ENCODE measurements at places on chromosomes 6 and 20. TPM values are rescaled to one million over a fixed set of nuclear protein-coding genes. Genes with fewer than 3 reads are reported as not detected.

Gene SAMD10
- 2.8 TPM for total RNA-seq

Gene SNX5
- total RNA-seq, result 122 TPM

Gene UQCC2
- 9.9 TPM for total RNA-seq

Gene NOX3
- not detected for total RNA-seq

Gene KHDC1
- total RNA-seq, result 1.0 TPM

Gene MEI4
- total RNA-seq, result not detected

Gene RGS17
- total RNA-seq, result 0.66 TPM

Gene SMIM28
- not detected for total RNA-seq

Gene SLC44A4
- 35.4 TPM for total RNA-seq

Gene TP53TG5
- not detected for total RNA-seq

- no peak for DNase-seq
Observed at GRCh38 chr20:37347347-37347823, 1.4 kb downstream of the SRC start.

DNA sequence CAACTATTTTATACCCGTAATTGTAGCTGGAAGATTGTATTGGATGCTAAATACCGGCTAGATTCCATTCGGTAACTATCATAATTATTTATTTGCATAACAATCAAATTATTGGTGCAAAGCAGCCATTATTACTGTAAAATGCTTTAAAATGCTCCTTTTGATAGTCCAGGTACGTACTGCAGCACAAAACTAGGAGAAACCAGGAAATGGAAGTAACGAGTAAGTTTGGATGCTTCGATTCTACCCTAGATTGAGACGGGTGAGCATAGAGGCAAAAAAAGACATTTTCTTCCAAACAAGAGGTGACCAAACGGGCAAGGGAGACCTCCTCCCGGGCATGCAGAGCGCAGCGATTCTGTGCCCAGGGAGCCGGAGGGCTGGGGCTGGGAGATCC is 469 bp upstream of the XRN2 start:
- no peak for DNase-seq

GRCh38 chr6:2715737-2716136 is 35.0 kb downstream of the MYLK4 start:
- no peak for DNase-seq

DNA sequence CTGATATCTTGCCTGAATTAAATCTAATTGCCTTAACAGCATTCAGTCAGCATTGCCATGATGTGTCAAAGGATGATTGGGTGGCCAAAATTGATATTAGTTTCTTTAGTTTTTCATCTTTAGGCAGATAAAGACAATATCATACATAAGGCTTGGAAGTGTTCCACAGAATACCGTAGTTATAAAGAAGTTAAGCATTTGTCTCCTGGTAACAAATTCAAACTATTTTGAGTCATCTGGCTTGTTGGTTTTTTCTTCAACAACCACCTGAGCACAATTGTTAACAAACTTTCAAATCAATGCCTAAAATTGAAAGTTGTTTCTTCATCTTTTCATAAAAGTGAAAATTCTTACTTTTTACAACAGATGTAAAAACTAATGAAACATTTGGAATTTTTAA is 47.5 kb upstream of the ADGRF5 start:
- no peak for DNase-seq

- peak; percentile 48 for DNase-seq
Observed at GRCh38 chr6:14932485-14933182, 313.2 kb upstream of the JARID2 start.

GRCh38 chr6:90044182-90044832 is 150.0 kb downstream of the GJA10 start:
- DNase-seq, result no peak

DNA sequence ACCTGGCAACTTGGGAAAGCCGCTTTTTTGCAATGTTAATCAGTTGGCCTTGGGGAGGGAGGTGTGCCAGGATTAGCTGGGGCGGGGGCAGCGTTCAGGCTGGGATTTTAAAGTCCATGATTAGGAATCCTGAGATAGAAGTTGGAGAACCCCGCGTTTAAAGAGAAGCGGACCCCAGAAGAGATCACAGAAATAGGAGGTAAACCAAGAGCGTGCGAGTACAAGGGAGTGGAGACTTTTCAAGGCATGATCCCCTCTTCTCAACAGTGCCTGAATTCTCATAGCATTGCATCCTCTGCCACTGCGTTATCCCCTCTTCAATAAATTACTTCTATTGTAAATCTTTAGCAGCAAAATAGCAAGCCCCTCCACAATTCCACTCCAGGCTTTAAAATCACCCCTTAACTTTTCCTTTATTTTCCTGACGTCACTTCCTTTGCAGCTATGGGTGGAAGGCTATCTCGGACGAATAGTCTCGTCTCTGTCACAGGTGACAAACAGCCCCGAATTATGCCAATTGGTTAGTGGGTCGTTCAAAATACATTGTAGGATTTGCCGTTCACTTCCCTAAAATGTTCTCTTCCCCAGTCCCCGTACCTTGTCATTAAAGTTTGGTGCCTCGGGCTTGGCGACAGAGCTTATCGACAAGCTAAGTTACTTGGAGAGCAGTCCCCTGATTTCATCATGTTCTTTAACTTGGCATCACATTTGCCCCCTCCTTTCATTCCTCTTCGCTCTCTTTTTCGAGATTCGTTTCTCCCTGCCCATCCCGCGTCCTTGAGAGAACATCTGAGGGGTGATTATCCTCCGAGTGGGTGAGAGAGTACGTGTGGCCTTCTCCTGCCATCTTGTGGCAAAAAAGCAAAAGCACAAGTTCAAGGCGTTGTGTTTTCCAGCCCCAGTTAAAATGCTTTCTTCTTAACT is 17.1 kb downstream of the OR2B2 start:
- DNase-seq, result no peak

DNA sequence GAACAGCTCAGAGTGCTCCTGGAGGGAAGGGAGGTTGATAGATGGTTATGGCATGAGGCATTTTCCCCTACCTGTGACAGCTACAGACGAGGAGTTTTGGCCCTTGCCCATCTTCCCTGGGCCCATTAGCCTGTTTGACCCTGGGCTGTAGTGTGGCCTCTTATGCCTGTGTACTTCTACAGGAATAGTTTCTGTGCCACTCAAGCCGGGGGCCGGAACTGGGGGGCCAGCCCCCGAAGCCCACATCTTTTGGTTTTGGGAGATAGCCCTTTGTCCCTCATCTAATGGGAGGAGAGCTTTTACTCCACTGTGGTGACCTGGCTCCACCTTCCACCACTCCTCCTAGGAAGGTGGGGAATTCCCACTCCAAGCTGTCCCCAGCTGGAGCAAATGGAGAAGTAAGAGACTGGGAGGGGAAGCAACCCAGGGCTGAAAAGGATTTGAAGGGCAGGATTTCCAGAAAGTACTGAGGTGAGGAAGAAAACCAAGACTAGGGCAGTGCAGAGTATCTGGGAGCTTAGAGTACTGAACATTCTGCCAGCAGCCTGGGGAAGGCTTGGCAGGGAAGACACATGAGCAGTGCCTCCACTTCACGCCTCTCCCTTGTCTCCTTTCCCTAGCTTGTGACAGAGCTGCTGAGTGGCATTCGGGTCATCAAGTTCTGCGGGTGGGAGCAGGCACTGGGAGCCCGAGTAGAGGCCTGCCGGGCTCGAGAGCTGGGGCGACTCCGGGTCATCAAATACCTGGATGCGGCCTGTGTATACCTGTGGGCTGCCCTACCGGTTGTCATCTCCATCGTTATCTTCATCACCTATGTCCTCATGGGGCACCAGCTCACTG is 6.9 kb downstream of the ABCC10 start:
- no peak for DNase-seq

DNA sequence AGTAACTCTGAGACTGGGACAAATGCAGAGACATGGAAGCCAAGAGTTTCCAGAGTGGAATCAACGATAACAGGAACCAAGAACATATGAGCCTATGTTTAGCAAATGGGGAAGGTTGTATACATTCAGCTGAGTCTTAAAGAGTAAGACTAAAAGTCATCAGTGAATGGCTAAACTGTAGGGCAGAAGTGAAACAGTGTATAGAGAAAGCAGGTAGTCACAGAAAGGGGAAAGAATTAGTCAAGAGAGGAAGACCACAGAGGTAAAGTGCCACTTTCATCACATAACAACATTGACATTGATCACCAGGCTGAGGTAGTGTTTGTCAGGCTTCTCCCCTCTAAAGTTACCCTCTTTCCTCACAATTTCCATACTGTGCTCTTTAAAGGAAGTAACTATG is 306.5 kb upstream of the SPTLC3 start:
- no peak for DNase-seq

DNA sequence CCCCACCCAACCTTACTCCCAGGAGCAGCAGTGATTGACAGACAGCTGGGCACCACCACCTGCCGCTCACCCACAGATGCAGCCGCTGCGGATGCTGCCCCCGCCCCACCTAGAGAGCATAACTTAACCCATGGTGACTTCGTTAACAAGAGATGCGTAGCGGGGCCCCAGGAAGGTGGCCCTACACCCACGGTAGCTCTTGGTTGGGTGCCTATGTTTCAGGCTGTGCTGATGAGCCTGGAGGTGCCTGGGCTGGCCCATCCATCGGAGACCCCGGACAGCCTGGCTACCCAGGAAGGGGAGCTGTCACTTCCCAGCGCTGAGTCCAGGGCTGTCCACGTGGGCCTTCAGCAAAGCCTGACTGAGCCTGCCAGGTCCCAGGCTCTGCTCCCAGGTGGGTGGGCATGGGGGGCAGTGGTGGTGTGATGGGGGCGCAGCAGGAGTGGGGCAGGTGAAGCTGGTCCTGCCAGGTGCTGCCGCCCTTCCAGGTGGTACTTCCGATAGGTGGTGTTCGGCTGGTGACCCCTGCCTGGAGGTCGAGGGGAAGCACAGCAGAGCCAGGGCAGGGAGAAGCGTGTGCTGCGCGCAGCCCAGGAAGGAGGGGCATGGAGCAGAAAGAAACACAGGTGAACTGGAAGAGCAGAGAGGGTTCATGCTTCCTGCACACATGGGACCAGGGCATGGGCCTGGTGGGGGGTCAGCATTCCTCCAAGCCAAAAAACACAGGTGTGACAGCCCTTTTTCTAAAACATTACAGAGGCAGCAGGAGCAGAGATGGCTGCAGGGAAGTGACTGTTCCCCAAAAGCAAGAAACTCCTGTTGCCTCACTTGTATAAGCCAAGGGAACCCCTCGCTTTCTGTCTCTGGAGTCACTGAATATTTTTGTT is 56.9 kb downstream of the SYNJ2 start:
- DNase-seq, result no peak

DNA sequence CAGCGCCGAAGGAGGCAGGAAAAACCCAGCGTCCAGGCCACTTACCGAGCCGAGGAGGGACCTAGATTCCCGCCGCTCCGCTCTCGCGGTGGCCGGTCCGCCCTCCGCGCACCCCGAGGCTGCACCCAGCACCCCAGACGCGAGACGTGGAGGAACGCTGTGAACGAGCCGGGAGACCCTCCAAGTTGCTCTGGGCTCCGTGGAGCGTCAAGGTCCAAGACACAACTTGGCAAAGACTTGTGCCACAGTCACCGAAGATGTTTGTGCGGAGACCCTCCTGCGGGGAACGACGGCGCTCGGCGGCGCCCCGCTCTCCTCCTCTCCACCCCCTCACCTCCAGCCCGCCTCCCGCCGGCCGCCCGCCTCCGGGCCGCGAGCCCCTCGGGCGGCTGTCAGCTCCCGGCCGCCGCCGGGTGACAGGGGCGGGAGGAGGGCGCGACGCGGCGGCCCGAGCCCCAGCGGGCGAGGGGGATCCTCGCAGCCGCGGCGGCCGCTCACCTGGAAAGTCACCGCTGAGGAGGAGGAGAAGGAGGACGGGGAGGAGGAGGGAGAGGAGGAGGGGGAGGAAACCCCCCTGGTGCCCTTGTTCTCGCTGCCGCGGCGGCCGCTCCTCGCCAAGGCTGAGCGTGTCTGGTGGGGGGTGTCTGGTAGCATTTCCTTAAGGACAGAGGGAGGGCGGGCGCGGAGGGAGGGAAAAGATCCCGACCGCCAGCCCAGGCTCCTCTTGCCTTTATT is 637 bp upstream of the HIVEP2 start:
- DNase-seq, result no peak

- no peak for DNase-seq
Observed at GRCh38 chr6:69422475-69422874, 374.3 kb downstream of the LMBRD1 start.

DNA sequence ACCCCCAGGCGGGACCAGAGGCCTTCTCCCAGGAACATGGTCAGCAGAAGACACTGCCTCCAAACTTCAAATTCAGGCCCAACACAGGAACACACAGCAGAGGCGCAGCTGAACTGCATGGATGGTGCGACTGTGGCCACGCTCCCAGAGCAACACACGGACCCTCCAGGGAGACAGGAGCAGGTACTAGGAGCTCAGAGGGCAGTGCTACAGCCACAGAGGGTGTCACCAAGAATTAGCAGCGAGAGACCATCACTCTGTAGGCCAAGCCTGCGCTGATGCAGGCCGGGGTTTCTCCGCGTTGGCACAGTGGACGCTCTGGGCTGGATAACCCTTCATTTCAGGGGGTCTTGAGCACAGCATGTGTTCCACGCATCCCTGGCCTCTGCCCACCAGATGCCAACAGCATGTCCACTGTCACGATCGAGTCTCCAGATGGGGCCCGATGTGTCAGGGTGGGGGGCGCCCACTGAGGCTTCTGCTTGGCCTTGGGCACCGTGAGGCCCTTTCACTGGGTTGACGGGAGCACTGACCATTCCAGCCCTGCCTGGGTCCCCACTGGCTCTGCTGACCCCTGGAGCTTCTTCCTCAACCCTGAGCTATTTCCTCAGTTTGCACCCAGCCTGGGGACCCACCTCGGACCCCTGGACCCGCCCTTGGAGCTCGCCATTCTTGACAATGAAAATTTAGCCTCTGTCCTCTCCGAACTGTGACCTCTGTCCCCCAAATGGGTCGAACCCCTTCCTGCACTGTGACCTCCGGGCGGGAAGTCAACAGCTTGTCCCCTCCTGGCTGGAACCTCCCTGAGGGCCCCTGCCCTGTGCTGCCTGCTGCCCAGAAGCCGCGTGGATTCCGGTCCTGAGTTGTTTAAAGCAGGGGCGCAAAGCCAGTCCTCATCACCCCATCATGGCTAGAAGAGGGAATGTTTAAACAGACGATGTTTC is 239.4 kb downstream of the DLL1 start:
- no peak for DNase-seq

DNA sequence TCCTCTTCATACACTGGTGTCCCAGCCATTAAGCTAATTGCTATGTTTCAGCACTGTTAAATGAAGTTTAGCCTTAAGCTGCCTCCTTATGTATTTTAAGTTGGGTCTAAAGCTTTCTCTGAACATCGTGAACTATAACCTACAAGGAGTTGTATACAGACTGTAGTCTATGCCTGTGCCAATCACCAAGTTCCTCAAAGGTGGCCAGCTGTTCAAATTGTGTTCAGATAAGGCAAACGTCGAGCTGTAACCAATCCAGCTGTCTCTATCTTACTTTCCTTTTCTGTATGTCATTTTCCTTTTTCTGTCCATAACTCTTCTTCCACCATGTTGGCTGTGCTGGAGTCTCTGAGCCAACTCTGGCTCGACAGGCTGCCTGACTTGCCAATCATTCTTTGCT is 199.6 kb downstream of the OGFRL1 start:
- no peak for DNase-seq

DNA sequence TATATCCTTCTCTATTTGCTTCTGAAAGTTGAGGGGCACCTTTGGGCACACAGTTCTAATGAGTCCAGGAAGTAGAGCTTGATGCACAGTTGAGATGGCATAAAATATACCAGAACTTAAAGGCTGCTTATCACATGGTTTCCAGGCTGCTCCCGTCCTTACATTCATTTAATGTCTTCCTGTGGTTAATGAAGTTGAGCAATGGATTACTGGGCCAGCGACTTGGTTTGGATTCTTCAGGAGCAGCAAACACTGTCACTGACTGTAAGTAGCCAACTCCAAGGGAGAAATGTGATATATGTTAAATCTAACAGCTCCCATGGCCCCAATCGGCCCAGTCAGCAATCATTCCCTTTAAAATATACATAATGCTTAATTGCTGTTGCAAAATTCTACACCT is 9.0 kb upstream of the TSHZ2 start:
- no peak for DNase-seq
